Fibroblast of lung (primary cell): ENCODE measurements at places on chromosomes 16 and 17. TPM values are rescaled to one million over a fixed set of nuclear protein-coding genes. Genes with fewer than 3 reads are reported as not detected.

The CDC42EP4 gene
- total RNA-seq: 31.3 and 34.2 TPM in 2 replicates

The ST6GALNAC1 gene
- not detected in 2 replicates for total RNA-seq

The ODAD4 gene
- total RNA-seq: 0.99 and 1.3 TPM in 2 replicates

The RRAD gene
- total RNA-seq: 41.1 and 83.7 TPM in 2 replicates

The NUDT7 gene
- 8.7 and 21.5 TPM in 2 replicates for total RNA-seq

The SLC6A2 gene
- not detected in 2 replicates for total RNA-seq

The MEIOC gene
- total RNA-seq: under 0.01 TPM in 1 of 2 replicates, not detected in the other

The KRTAP4-6 gene
- not detected in 2 replicates for total RNA-seq

The KRT40 gene
- total RNA-seq: not detected in 2 replicates

The DLX4 gene
- not detected in 2 replicates for total RNA-seq

The SLC5A11 gene
- under 0.01 TPM in 1 of 2 replicates, not detected in the other for total RNA-seq

The TMIGD1 gene
- not detected in 2 replicates for total RNA-seq

The ESRP2 gene
- total RNA-seq: under 0.01 and 0.17 TPM in 2 replicates

The TOM1L1 gene
- 23.1 and 34.7 TPM in 2 replicates for total RNA-seq

The ITGAE gene
- 15.9 and 29.7 TPM in 2 replicates for total RNA-seq

The CA5A gene
- total RNA-seq: not detected in 2 replicates

The PIRT gene
- total RNA-seq: not detected in 2 replicates

The SCNN1G gene
- not detected in 2 replicates for total RNA-seq

The CACNG4 gene
- total RNA-seq: not detected in 2 replicates

The MYH2 gene
- total RNA-seq: not detected in 2 replicates

The PPP1R27 gene
- under 0.01 TPM in 1 of 2 replicates, not detected in the other for total RNA-seq

The PALB2 gene
- total RNA-seq: 8.1 and 9.2 TPM in 2 replicates

The SEPTIN1 gene
- total RNA-seq: 0.17 and 0.26 TPM in 2 replicates

The RBBP6 gene
- 16.4 and 16.8 TPM in 2 replicates for total RNA-seq

The KRT24 gene
- not detected in 2 replicates for total RNA-seq

The RPTOR gene
- total RNA-seq: 15.2 and 22.8 TPM in 2 replicates

The BIRC5 gene
- total RNA-seq: 3.6 and 28.6 TPM in 2 replicates

The ARSG gene
- total RNA-seq: 3.1 and 8.1 TPM in 2 replicates
